ENCODE measurements at places on chromosomes 6 and 20.
A peak's percentile ranks its signal among the peaks of the same experiment; 100 is the strongest.

DNA sequence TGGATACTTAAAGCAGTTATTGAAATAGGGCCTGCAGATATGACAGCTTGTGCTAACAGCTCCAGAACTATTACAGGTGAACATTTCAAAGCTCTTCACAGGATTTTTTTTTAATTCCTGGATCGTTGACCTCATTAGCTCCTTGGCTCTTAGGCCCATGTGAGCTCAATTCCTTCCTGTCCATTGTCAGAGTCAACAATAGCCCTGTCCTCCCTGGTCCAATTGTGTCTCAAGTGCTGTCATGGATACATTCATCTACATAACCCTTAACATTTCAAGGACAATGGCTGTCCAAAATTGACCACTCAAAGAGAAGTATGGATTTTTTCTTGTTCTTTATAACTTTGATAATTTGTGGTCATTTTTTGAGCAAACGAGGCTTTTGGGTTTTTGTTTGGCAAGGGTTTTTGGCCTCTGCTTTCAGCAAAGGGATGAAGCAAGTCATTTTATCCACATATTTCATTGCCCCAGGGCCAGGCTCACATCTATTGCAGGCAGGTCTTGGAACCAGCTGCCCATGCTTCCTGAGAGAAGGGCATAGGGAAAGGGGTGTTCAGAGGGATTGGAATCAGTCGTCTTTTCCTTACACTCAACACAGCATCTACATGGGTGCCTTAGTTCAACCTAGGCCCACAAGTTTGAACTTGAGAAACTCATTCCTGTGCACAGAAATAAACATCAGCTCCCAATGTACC is 282.1 kb downstream of the TPBG start:
- no peak for DNase-seq

DNA sequence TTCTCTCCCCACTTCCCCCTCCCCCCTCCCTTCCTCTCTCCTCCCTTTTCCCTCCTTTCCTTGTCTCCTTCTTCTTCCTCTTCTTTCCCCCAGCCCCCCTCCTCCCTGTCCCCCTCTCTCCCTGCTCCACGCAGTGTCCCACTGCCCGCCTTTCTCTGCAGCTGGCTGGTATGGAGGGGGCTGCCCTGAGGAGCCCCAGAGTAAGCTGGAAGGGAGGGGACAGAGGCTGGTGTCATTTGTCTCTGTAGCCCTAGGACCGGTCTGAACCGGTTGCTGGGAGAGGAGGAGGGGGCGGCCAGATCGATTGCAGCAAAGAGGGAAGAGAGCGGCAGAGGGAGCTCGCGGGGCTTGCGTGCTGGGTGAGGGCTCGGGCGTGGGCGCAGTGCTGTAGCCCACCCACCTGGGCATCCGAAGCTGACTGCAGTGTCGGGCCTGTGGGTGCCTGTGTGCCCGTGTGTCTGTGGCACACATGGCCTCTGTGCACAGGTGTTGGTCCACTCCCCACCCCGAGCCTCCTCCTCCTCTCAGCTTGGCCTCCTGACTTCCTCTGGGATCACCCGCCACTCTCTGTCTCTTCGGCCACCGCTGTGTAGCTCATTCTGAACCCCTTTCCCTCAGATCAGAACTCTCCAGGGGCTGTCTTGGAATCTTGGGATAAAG is 50.6 kb downstream of the SRC start:
- peak; percentile 40 for DNase-seq

- DNase-seq = no peak
These were observed 54.0 kb upstream of the HMGCLL1 start for GRCh38 chr6:55632953-55633352.

DNA sequence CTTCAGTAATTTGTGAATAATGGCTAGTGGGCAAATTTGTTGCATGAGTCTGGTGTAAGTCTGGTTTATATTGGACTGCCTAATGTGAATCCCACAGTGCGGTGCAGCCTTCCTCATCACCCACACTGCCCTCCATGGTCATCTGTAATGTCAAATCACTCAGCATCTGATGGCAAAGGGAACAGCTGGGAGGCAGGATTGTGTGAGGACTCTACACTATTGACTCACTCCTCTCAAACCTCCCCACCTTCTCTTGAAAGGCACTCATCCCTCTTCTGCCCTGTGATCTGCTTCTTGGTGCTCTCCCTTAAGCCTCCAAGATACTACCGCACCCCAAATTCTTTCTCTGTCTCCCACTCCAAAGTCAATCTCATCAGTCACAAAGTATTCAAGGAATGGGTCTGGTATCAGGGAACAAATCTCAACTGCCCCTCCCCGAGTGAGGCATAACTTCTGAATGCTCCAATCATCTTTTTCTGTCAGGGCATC is 146.0 kb upstream of the BEND6 start:
- no peak for DNase-seq

GRCh38 chr6:31416394-31417014 is 13.1 kb downstream of the MICA start:
- no peak for DNase-seq

- DNase-seq = no peak
These were observed 87.1 kb upstream of the GJE1 start for GRCh38 chr6:142045380-142046278.

DNA sequence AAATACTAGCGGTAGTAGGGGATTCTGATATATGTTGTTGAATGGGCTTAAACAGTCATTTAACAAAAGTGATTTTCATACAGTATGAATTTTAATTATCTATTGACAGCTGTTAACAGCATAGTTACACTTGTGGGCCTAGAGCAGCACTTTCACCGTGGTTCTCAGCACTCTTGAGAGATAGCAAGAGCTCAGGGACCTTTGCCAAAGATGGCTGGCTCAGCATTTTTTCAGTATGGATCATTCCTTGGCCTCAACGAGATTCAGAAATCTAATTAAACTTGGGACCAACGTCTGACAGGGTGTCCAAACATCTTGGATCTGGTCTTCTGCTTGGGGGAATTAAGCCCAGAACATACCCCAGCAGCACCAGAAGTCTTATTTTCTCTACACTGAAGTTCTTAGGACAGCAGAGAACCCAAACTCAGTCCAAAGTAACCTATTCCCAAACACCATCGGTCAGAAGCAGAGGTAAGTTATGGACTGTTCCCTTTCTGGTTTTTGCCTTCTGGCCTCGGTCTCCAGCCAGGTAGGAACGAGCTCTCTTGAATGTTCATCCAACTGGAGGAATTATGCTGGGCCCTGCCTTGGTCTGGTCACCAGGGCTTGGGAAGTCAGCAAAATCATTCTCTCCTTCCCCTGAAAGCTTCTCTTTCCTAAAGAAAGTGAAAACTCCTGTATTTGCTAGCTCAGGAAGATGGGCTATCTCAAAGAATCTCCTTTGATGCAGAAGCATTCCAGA is 25.7 kb downstream of the PRPH2 start:
- DNase-seq = no peak

GRCh38 chr6:125974214-125974866 is 12.0 kb upstream of the TRMT11 start:
- DNase-seq = peak; percentile 72

DNA sequence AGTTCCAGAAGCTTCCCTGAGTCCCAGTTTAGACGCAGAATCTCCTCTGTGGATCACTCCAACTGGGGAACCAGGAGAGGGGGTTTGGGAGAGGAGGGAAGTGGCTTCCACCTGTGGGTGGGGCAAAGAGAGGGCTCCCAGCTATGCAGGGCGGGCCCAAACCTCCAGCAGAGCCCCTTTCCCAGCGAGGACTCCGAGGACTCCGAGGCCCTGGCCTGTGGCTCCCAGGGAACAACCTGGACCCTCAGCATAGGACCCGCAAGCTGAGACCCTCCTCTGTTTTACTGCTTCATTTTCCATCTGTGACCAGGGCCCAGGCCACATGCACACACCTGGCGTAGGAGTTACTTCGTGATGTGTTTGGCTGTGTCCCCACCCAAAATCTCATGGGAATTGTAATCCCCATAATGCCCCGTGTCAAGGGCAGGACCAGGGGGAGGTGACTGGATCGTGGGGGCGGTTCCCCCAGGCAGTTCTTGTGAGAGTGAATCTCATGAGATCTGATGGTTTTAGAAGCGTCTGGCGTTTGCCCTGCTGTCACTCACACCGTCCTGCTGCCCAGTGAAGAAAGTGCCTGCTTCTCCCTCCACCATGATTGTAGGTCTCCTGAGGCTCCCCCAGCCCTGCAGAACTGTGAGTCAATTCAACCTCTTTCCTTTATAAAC is 27.9 kb downstream of the NTSR1 start:
- DNase-seq = no peak

DNA sequence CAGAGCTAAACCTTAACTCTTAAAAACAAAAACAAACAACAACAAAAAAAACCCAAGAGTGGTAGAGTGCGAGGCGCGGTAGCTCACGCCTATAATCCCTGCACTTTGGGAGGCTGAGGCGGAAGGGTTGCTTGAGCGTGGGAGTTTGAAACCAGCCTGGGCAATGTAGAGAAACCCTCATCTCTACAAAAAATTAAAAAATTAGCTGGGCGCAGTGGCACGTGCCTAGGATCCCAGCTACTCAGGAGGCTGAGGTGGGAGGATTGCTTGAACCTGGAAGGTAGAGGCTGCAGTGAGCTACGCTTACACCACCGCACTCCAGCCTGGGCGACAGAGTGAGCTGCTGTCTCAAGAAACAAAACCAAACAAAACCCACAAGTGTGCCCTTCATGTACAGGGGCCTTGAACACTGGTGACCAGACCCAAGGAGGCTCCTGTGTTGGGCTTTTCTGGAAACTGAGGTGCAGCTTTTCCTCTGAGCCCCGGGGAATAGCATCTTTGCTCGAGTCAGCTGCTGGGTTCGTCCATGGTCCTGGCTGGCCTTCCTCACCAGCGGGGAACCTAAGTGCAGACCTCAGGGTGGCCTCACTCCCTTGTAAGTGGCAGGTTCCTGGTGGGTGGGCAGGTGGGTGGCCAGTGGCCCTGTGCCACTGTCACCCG is 39.9 kb downstream of the PYGB start:
- no peak for DNase-seq

DNA sequence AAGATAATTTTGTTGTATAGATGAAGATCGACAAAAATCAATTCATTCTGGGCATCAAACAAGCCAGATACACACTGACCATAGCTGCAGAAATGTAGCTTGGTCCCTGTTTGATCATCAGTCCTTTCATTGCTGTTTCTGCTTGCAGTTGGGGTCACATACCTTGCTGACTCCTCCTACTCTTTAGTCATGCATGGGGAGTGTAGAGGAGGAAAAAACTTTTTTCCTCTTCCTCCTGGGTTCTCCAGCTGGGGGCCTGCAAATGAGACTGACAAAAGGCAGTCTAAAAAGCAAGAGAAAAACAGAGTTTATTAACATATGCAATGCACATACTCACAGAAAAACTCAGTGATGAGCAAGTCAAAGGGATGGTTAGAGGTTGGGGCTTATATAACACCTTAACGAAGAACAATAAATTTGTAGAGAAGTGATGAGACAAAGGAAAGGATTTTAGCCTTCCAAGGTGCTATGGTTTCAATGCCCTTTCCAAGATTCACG is 105.8 kb downstream of the QRSL1 start:
- no peak for DNase-seq

DNA sequence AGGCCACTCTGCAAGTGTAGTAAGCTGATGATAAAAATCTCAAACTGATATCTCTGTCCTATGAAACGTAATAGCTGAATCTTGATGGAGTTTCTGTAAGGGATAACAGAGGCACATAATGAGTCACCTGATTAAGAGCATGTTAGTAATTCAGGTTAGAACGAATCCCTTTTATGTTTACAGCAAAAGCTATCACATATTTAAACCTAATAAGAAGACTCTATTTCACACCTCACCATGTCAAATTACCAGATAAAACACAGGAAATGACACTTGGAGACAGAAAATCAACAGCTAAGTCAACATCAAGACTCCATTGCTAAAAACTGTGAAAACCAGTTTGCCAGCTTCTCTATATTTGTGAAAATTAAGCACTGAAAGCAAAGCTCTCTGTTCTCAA is 11.8 kb downstream of the CST7 start:
- no peak for DNase-seq

DNA sequence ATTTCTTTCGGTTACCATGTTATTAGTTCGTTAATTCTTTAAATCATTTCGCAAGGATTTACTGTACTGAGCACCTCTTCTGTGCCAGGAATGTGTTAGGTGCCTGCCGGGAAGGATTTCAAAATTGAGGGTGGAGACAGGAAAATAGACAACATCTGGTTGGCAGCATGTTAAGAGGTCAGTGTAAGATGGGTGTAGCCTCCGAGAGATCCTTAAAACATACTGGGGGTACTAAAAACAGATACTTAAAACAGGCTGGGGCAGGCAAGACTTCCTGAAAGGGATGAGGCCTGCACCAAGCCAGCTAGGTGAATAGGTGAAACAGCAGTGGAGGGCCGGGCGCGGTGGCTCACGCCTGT is 178.0 kb upstream of the SGK1 start:
- no peak for DNase-seq

DNA sequence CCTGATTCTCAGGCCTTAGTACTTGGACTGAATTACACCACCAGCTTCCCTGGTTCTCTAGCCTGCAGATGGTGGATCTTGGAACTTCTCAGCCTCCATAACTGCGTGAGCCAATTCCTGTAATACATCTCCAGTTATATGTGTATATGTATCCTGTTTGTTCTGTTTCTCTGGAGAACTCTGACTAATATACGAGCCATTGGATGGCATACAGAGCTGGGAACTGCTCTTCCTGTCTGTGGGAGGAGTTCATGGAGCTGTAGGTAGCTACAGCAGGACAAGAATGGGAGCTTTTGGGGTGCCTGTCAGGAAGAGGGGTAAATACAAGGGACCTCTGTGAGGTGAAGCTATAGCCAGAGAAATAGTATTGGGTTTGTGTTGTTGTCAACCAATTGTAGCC is 41.2 kb downstream of the TMEM14A start:
- DNase-seq = no peak

DNA sequence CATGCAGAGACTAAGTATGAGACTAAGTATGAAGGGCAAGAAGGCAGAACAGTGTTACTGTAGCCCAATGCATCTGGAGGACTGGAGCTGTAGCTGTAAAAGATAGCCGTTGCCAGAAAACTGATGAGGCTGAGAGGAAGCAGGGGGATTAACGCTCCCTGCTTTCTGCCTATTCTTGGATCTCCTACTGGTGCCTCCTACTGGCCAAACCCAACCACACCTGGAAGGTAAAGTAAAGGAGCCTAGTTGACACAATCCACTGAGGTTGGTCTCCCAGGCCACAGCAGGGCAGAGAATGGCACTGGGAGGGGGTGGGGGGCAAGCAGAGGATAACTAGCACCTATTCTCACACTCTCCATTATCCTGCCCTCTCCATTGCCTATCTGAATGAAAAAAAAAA is 105.0 kb upstream of the MRPS10 start:
- no peak for DNase-seq

DNA sequence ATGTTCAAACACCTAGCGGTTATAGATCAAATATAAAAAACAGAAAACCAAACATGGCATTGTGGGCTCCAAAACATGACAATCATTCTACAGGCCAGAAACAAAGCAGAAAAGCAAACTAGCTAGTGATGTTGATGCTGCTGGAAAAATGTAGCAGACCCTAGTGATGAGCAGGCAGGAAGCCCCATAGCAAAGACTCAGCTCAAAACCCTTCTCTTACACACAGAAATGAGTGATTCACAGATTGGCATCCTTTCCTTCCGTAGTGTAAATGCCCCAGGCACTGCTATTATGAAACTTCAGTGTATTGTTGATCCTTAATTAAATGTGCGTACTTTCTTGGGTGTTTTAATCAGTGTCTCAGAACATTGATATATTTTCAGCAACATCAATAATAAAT is 425.1 kb downstream of the UTRN start:
- DNase-seq = no peak

GRCh38 chr6:45998524-45998923 is 17.1 kb downstream of the CLIC5 start:
- no peak for DNase-seq

- DNase-seq = no peak
These were observed 64.3 kb downstream of the ANKS1A start for GRCh38 chr6:34953061-34954025.

- no peak for DNase-seq
These were observed 627.5 kb downstream of the PRKN start for GRCh38 chr6:162100096-162100495.

All from NCI-H1105 treated with DMSO at 0.1 percent for 48 hours (cell line).